Activated CD4-positive, alpha-beta T cell treated with anti-CD3 and anti-CD28 coated beads, Interleukin-2, Interleukin-4, amounts not matched to agents 100 ng/mL and 50 ng/mL, durations not matched to agents 16 hours and 8 hours (primary cell): ENCODE measurements at places on chromosomes 7 and 10.
A peak's percentile ranks its signal among the peaks of the same experiment; 100 is the strongest.

GRCh38 chr7:142908921-142909890 is 23.7 kb upstream of the TRPV6 start:
- peak; percentile 2 for DNase-seq

DNA sequence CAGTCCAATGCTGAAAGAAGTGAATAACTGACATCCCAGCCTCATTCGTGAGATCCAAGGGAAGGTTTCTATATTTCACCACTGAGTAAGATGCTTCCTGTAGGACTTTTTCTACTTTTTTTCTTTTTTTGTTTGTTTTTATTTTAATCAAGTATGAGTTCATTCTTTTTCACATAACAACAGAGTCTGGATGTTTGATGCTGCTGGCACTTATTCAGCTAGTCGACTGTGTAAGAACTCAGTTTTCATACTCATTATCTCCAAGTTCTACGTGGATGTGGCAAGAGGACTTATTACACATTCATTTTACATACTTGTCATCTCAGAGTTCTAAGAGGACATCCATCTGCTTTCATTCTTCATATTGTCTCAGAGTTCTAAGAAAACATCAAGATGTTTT is 86.9 kb downstream of the CPXM2 start:
- no peak for DNase-seq

DNA sequence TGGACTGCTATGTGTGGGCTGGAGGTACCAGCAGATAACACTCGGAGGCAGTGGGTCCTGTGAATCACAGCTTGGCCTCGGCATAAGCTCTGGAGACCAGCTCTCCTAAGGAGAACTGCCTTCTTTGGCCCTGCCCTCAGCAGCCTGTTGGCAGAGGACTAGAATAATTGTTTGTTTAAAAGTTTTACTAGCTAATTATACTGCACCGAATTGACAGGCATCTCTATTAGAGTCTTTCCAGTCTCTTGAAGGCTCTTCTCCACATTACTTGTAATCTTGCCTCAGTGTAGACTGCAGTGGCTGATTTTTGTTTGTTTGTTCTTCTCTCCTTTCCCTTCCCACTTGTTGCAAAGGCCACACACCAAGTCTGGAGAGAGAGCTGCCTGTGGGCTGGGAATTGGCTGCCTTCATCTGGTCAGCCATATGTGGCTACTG is 183.2 kb downstream of the AUTS2 start:
- no peak for DNase-seq

DNA sequence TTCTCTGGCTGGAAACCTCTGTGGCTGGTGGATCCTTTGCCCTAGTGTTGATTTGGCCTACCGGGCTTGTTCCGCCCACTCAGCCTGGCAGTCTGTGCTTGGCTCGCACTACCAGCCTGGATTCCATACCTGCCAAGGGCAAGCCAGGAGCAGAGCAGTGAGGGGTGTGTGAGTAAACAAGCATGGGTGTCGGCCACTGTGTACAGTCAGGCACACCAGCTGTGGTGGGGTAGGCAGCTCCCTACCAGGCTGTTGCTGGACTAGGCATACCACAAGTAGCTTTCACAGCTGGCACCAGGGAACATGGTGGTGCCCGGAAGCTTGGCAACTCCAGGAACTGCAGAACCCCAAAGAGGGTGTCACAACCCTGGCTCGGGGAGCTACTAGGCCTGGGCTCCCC is 942.9 kb upstream of the LRRN3 start:
- DNase-seq = no peak

DNA sequence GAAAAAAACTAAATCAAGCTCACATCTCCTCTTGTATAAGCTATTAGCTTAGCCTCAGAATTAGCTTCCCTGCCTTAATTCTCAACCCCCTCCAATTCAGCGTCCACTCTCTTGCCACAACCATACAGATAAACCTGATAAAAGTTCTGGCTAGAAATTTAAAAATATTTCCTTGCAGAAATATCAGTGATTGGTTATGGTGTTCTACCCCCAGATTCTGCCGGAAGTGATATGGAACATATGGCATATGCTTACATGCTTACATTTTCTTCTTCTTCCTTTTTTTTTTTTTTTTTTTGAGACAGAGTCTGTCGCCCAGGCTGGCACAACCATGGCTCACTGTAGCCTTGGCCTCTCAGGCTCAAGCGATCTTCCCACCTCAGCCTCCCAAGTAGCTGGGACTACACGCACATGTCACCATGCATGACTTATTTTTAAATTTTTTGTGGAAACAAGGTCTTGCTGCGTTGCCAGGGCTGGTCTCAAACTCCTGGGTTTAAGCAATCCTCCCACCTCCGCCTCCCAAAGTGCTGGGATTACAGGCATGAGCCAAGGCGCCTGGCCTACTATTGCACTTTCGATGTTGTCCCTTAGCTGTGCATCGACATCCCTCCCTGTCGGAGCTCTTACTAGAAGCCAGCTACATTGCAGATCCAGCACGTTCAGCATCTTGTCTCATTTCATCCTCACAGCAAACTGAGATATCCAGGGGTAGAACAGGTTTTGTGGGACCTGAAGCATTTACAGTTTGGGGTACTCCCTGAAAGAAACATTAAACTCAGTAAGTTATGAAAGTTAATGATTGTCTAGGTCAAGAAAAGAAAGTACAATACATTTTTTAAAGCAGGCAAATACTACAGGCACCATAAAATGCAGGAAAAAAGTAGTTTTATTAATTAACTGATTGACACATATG is 205.6 kb upstream of the TCF7L2 start:
- no peak for DNase-seq

- DNase-seq = no peak
These were observed 36.0 kb upstream of the SVIL start for GRCh38 chr10:29670761-29671160.

- DNase-seq = no peak
These were observed 12.6 kb downstream of the TBATA start for GRCh38 chr10:70772627-70773026.

DNA sequence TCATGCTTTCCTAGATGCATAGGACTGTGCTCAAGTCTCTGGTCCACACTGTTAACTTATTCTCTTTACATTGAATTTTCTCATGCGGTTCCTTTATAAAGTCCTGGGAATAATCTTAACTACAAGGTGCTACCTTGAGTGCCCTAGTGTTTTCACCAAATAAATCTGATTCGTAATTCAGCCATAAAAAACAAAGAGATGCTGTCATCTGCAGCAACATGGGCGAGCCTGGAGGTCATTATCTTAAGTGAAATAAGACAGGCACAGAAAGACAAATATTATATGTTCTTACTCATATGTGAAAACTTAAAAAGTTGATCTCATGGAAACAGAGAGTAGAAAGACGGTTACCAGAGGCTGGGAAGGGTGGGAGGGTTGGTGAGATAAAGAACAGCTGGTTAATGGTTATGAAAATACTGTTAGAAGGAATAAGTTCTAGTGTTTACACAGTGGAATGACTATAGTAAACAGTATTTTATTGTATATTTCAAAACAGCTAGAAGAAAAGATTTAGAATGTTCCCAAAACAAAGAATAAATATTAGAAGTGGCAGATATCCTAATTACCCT is 38.3 kb downstream of the NT5C3A start:
- DNase-seq = no peak

DNA sequence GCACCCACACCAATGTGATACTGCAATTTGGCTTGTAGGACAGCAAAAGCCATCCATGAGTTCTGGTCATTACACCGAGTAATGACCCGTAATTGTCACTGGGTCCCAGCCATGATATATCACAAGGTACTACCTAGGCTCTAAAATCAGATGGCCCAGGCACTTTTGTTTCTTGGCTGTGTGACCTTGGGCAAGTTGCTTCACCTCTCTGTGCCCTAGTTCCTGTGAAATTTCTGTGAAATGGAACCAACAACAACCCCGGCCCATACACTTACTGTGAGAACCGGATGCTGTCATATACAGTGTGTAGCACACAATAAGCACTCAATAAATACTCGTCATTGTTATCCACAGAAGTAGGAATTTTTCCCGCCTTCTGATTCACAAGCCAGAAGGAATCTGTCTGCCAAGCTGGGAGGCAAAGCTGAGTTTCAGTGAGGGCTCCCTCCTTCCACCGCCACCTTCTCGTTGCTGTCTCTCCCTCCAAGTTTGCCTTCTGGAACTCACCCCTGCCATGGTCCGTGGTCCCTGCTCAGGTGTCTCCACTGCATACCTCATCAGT is 6.4 kb upstream of the CYTH3 start:
- DNase-seq = no peak

DNA sequence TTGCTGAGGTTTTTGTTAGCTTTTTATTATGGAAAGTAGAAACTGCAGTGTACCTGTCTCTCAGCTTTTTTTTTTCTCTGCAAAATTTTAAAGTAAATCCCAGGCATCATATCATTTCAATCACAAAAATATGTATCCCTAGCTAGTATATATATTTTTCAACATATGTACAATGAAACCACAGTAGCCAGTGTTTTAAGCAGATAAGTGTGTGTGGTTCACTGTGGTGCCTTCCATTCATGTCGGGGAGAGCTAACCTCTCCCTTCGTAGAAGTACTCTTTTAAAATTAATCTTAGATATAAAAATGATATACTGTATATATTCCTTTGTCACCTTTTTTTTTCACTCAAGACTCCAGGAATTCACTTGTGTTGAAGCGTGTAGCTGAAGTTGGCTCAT is 22.7 kb downstream of the CUL1 start:
- no peak for DNase-seq

DNA sequence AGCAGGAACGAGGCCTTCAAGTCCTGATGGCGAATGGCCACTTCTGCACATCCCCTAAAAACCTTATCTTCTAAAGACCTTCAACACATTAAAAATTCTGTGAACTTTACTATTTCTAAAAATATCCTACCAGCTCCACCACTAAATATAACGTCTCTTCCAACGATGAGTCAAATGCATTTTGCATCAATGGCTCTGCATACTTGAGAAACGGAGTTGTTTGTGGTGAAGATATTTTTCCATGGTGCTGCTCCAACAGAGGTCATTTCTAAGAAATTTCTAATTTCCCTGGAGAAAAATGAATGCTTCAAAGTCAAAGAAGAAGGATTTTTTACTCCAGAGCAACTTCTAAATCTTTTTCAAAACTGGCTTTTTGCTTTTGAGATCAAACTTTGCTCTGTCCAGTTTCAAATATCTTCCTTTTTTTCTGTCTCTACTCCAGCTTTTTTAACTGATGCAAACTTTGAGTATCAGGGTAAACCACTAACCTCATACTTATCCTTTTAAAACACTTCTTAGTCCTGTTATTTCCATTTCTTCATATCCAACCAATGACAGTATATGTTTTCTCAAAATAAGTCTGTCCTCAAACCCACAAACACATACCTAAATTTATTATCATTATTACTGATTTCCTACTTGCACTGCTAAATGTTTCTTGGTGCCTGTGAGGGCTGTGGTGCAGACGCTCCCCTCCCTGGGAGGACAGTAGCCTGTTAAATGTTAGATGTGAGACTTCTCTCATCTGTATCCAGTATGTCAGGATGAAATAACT is 258.1 kb downstream of the KLF6 start:
- no peak for DNase-seq

DNA sequence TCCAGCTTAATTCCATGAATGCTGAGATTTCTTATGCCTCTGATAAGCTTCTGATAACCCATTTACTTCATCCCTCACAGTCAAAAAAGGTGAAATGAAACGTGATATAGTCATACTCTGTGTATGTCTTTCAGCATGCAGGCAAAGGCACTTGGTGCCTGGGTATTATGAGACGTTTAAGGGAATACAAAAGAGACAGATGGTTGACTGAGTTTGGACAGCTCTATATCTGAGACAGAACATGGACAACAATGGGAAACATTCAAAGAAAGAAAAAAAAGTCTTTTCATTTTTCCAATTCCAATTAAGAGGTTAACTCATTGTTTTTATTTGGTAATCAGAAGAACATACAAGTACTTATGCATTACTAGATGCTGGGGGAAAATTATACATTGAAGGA is 96.2 kb downstream of the PPP1R17 start:
- DNase-seq = no peak

DNA sequence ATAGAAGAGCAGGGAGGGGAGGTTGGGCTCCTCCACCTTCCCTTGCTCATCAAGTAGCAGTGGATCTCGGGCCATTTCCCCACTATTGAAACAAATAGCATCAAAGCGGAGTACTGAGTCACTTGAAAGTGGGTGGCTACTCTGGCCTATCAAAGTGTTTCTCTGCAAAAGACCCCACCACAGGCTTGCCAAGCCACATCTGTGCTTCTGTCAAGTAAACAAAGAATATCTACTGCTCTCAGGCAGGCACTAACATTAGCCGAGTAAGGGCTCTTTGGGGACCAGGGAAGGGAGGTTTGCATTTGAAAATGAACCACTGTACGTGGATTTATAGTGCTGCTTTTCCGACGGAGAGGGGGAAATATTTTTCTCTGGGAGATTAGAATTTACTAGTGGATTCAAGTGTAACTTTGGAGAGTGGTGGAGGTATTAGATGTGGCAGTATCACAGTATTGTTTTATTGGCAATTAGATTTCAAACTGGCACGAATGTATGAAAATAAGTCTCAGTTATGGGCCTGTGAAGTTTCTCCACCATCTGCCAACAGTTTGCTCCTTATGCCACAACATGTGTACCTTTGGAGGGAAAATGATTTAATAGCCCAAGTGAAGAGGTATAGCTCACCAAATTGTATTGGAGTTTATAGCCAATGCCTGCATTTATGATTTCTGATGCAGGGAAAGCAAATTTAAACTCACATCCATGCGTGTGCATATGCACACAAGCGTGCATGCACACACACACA is 97.5 kb downstream of the RPS24 start:
- no peak for DNase-seq

DNA sequence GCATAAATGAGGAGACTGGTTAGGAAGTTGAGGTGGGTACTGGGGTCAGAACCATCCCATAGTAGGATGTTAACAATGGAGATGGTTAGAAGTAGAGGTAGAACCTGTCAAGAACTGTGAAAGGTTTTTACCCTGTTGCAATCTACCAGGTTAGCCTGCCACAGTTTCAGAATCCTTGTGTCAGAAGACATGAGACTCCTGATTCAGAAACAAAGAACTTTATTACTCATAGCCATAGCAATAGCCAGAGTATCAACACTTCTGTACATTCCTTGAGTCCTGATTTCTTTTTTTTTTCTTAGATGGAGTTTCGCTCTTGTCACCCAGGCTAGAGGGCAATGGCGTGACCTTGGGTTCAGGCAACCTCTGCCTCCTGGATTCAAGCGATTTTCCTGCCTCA is 200.9 kb downstream of the GRM3 start:
- peak; percentile 18 for DNase-seq
